ENCODE measurements at places on chromosomes 11 and 22. TPM values are rescaled to one million over a fixed set of nuclear protein-coding genes. Genes with fewer than 3 reads are reported as not detected.

DNA sequence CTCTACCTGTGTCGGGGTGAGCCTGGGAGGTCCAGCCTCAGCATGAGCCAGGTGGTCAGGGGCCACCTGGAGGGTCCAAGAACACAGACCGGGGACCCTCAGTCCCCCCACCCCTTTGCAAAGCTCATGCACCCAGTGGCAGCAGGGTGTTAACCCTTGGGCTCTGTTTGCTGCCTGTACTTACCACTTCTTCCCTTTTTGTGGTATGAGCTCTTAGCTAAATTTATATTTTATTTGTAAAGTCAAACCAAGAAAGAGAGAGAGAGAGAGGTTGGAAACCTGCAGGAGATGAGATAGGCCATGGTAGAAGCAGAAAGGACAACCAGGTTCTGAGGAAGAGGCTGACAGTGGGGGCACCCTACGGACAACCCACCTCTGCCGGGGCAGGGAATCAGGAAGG lies 29.9 kb downstream of the IL10RA start:
- H3K27ac ChIP-seq, result peak overlapping the region; percentile 60
- no peak for DNase-seq
- H3K4me1 ChIP-seq, result peaks cover 59% of the 10 kb centered on the region

GRCh38 chr22:33599596-33599995 lies 320.7 kb downstream of the LARGE1 start:
- DNase-seq, result no peak
- no peak overlapping the region for H3K4me3 ChIP-seq
- H3K27me3 ChIP-seq, result no peaks in the 10 kb centered on the region
- no peaks in the 10 kb centered on the region for H3K36me3 ChIP-seq
- H3K27ac ChIP-seq, result no peak overlapping the region
- no peaks in the 10 kb centered on the region for H3K4me1 ChIP-seq

DNA sequence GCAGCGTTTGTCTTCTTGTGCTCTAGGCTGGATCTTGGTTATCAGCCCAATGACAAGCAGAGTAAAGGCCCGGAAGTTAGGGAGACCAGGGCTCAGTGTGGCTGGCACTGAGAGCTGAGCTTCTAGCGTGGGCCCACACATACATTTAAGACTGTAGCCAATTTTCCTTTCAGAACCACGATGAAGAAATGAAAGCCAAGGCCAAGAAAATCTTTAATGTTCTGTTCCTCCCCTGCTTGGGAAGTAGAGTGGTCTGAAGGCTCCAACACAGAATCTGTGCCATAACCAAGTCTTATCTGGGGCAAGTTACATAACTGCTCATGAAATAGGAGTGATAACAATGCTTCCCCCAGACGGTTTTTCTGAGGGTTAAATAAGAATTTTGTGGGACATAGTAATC lies 4.7 kb upstream of the ST3GAL4 start:
- no peaks in the 10 kb centered on the region for H3K27me3 ChIP-seq

GRCh38 chr11:2943711-2944118 lies 14.5 kb upstream of the PHLDA2 start:
- no peaks in the 10 kb centered on the region for H3K27me3 ChIP-seq
- DNase-seq, result no peak
- no peak overlapping the region for H3K27ac ChIP-seq

GRCh38 chr11:92885600-92885999 lies 83.9 kb upstream of the MTNR1B start:
- no peaks in the 10 kb centered on the region for H3K4me1 ChIP-seq
- no peaks in the 10 kb centered on the region for H3K36me3 ChIP-seq

The OR5P2 gene
- not detected for total RNA-seq

DNA sequence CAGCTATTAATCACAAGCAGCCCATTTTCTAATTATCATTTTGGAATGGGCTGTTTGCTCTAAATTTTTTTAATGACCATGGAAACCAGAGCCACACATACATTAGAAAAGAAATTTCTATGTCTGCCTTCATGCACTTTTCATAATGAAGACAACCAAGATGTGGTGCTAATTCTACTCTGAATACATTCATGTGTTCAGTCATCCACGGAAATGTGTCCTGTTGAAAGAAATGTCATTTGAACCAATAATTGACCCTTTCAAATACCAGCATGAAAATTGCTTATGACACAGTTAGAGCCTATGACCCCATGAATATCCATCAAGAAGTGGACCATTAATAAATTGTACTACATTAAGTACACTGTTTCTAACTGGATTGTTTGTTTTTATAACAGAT lies 99.7 kb upstream of the KCNA4 start:
- no peaks in the 10 kb centered on the region for H3K27me3 ChIP-seq
- H3K36me3 ChIP-seq, result no peaks in the 10 kb centered on the region
- H3K27ac ChIP-seq, result no peak overlapping the region
- DNase-seq, result no peak
- no peak overlapping the region for H3K4me3 ChIP-seq
- no peaks in the 10 kb centered on the region for H3K4me1 ChIP-seq
